ENCODE measurements at places on chromosomes 4 and X. TPM values are rescaled to one million over a fixed set of nuclear protein-coding genes. Genes with fewer than 3 reads are reported as not detected.

Gene PDGFC
- 45.6 TPM for total RNA-seq

Gene ZDHHC15
- 3.1 TPM for total RNA-seq

Gene ADH7
- total RNA-seq: not detected

Gene CFAP47
- total RNA-seq: 0.09 TPM

Gene TEX13C
- total RNA-seq: not detected

Gene SMARCA1
- 50.7 TPM for total RNA-seq

Gene VCX3B
- not detected for total RNA-seq

Gene MFAP3L
- 10.1 TPM for total RNA-seq

Gene CENPVL1
- total RNA-seq: not detected

Gene USP51
- total RNA-seq: 1.4 TPM

- DNase-seq: no peak
Observed at GRCh38 chrX:11992271-11992670, 146.0 kb upstream of the FRMPD4 start.

DNA sequence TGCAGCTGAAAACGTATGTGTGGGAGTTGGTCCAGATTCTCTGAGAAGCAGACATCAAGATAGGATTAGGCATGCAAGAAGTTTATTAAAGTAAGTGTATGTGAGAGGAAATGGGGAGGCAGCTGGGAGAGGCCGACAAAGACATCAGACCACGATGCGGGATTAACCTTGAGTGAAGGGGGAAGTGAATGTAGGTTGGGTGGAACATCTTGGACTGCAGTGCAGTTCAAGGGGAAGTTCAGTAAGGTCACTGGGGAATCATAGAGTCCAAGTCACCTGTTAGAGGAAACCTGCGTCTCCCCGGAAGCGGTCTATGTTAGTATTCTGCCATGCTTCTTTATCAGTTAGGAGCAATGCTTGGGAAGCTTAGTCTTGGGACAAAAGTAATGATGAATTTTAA is 22.0 kb downstream of the CXCL8 start:
- no peak for DNase-seq

GRCh38 chr4:25110527-25111329 is 49.5 kb downstream of the SEPSECS start:
- no peak for DNase-seq

DNA sequence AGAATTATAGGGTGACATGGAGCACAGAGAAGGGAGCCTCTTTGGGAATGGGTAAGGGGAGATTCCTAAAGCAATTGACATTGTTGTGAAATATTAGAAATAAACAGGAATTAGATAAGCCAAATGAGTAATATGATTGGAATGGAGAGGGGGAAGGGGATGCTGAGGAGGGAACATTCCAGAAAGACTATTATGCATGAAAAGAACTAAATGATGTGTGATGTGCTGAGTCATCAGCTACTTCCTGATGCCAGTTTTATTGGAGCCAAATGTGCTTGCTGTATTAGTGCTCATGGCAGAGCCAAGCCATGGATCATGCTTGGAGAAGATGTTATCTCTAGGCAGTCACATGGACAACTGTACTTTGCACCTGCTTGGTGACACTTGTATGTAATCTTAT is 189.0 kb upstream of the HCCS start:
- no peak for DNase-seq

GRCh38 chr4:38620527-38621027 is 43.4 kb upstream of the KLF3 start:
- no peak for DNase-seq

- DNase-seq: no peak
Observed at GRCh38 chr4:83831588-83831987, 295.7 kb downstream of the GPAT3 start.

- no peak for DNase-seq
Observed at GRCh38 chrX:7202206-7202605, 54.3 kb upstream of the PUDP start.

DNA sequence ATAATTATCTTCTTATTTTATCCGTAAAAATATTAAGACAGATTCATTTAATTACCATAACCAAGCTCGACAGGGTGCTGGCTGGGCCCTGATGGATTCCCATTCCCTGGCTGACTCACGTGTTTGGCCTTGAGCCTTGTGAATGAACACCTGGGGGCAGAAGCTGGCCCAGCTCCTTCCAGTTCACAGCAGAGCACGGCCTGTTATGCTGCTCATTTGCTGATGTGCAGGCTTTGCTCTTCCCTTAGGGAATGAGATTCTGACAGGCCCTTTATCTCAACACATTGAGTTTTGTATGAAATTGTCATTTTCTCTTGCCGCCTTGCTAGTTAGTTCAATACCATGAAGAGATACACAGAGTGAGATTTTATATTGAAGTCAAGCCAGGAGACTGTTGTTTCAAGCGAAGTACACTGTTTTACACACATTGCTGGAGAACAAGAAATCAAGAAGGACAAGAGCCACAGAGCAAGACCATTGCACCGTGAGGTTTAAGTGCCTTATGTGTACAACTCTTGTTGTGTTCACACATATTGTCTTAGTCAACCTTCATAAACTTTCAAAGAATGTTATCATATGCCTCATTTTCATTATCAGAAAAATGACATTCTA is 1583.3 kb downstream of the STIM2 start:
- no peak for DNase-seq

GRCh38 chr4:70759126-70759525 is 37.4 kb downstream of the RUFY3 start:
- DNase-seq: no peak

GRCh38 chr4:189365451-189365850 is 575.2 kb upstream of the FRG1 start:
- DNase-seq: no peak

GRCh38 chr4:84596826-84597225 is 13.9 kb downstream of the CDS1 start:
- no peak for DNase-seq

- peak; percentile 75 for DNase-seq
Observed at GRCh38 chrX:38220024-38220414, 652 bp downstream of the SRPX start.

- peak; percentile 15 for DNase-seq
Observed at GRCh38 chr4:2714918-2715317, 41.2 kb downstream of the TNIP2 start.

- no peak for DNase-seq
Observed at GRCh38 chr4:18813055-18813454, 791.5 kb upstream of the LCORL start.

DNA sequence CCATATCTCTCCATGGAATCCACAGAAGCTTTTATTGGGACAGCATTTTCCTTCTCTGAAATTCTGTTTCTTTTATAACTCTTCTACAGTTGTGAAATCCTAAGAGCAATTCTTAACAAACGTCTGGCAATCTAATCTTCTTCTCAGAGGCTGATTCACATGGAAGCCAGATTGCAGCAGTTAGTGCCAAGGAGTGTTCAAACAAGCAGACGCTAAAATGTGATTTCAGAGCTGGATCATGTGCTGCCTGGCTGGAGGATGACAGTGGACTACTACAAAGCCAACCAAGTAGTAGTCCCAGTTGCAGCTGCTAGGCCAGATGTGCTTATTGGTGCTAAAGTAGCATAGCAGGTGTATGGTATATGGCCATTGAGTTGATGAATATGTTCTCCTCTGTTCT is 27.7 kb upstream of the GLRB start:
- peak; percentile 60 for DNase-seq

- no peak for DNase-seq
Observed at GRCh38 chr4:139898293-139898692, 232.7 kb downstream of the MGST2 start.

GRCh38 chrX:7993873-7994272 is 66.7 kb upstream of the PNPLA4 start:
- DNase-seq: no peak

DNA sequence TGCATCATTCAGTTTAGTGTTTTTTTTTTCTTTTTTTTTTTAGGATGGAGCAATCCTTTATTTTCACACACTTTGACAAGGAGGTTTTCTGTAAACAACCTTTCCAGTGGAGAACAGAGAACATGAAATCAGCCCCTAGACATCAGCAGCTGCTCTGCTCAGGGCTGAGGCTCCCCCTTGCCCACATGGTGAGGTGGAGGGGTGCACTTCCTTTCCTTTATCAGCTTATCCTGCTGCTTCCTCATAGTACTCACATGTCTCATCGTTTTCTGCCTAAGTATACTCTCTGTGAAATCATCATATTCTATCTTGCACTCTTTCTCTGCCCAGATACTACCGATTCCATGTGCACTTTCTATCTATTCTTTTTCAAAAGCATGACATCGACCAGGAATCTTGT is 47.6 kb upstream of the PRSS12 start:
- no peak for DNase-seq

DNA sequence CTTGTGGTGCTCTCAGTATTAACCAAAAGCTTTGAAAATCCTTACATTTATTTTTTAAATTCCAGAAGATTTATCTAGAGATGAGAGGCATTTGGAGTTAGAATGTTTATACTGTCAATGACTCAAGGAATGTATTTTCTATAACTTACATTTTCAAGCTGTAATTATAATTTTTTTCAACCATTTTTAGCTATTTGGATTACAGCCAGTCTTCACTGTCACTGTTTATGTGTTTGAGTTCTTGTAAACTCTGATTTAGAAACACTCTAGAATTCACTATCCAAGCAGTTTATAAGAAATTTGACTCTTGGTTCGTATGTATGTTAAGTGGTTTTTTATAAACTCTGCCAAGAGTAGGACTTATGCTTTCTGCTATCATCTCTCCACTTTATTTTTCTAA is 36.7 kb upstream of the GUCY1A1 start:
- no peak for DNase-seq

GRCh38 chr4:5465529-5465928 is 242.8 kb downstream of the EVC2 start:
- no peak for DNase-seq

DNA sequence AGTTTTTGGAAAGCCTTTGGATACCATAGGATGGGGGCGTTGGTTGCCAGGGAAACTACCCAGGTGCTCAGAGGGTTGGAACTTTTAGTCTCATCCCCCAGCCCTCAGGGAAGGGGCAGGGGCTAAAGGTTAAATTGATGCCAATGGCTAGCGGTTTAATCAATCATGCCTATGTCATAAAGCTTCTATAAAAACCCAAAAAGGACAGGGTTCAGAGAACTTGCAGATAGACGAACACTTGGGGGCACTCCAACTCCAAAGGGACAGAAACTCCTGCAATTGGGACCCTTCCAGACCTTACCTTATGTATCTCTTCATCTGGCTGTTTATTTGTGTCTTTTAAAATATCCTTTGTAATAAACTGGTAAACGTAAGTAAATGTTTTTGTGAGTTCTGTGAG is 30.0 kb upstream of the GPR173 start:
- no peak for DNase-seq

GRCh38 chr4:189087971-189088370 is 852.7 kb upstream of the FRG1 start:
- no peak for DNase-seq

DNA sequence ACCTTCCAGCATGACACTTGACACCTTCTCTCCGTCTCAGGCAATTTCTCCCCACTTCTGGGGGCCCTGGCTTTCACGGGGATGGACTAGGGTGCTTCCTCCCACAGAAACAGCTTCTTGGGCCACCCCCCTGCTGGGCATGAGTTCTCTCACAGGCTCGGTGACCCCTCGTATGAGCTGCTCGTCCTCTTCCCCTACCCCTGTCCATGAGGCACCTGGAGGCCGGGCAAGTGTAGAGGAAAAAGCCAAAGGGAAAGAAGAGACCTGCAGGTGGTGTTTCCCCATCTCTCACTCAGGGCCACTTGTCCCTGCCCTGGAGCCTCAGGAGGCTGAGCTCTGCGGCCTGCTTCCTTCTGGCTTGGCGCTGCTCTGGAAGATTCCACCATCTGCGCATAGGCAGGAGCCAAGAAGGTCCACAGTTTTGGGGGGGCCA is 1.9 kb upstream of the RGS12 start:
- no peak for DNase-seq

DNA sequence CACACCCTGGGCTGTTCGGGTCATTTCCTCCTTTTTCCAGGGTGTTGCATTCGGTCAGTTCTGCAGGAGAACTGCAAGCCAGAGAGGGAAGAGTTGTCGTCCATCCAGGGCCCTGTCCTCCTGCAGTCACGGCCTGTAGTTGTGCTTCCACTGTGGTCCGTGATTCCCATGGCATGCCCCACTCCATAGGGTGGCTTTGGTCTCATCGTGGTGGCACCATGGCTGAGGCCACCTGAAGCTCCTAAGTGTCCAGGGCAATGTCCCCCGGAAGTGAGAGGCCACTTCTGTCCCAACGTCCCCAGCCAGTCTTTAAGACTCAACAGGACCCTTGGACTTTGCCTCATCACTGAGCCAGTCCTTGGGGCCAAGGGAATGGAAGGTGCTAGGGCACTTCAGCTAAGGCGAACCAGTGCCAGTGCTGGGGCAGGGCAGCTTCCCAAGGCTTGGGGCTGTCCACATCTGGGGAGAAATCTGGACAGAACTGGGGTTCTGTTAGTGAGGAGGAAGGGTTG is 83.7 kb downstream of the HTRA3 start:
- DNase-seq: no peak

DNA sequence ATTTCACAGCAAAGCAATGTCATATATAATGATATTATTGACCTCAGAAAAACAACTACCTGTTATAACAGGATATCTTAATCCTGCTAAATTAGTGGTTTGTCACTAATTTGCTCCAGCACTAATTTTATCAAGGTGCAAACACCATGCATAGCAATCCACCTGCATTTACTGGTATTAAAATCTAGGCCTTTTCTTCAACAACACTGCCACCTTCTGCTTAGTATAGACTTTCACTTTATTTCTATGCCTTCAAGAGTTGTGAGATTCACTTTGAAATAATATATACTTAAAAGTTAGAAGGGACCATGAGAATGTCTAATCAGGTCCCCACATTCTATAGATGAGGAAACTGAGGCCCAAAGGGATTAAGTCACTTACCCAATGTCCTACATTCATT is 82.1 kb upstream of the IQCM start:
- DNase-seq: no peak

DNA sequence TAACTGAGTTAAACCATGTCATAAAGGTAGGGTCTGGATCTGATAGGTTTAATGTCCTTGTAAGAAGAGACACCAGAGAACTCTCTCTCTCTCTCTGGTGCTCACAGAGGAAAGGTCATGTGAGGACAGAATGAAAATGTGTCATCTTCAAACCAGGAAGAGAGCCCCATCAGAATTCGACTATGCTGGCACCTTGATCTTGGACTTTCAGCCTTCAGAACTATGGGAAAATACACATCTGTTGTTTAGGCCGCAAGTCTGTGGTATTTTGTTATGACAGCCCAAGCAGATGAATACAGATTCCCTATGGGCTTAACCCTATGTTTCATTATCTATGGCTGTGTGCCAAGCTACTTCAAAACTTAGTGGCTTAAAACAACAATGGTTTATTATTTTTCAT is 105.5 kb upstream of the DDIT4L start:
- DNase-seq: no peak

DNA sequence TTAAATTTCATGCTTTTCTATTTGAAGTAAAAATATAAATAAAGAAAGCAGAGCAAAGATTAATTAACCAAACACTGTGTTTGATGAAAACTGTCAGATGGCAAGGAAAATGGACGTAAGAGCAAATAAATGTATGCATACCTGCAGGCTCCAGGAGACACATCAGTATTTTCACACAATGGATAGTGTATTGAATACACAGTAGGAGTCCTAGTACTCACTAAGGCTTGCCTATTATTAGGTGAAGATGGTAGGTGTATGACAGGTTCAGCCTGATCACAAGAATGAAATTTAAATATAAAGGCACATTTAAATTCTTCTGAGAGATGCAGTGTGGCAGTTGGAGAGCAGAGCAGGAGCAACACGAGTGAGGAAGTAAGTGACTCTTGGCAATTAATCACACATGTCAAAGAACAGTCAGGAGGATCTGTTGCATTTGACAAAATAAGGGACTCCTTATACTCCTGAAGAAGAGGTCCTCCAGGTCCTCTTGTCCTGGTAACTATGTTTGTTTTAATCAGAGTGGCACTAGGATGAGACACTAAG is 106.0 kb upstream of the NDST4 start:
- no peak for DNase-seq

Measured in aorta (tissue), 5 donors.